Activated CD4-positive, alpha-beta T cell treated with anti-CD3 and anti-CD28 coated beads, Interleukin-2, Interleukin-4, amounts not matched to agents 100 ng/mL and 50 ng/mL, durations not matched to agents 16 hours and 8 hours (primary cell): ENCODE measurements at places on chromosomes 11 and 22.

GRCh38 chr11:3802011-3802790 is 4.8 kb upstream of the NUP98 start:
- no peak for DNase-seq

- DNase-seq, result peak; percentile 65
Observed at GRCh38 chr22:43273902-43274484, 69.2 kb downstream of the SCUBE1 start.

- no peak for DNase-seq
Observed at GRCh38 chr22:25645266-25645665, 80.8 kb downstream of the GRK3 start.

- no peak for DNase-seq
Observed at GRCh38 chr22:30402028-30402765, 5.4 kb downstream of the SEC14L2 start.

GRCh38 chr22:17192186-17192585 is 27.0 kb downstream of the ADA2 start:
- DNase-seq, result no peak

- DNase-seq, result no peak
Observed at GRCh38 chr11:294780-295179, 4.5 kb downstream of the IFITM5 start.

- no peak for DNase-seq
Observed at GRCh38 chr11:19482319-19483100, 230.1 kb upstream of the NAV2 start.

DNA sequence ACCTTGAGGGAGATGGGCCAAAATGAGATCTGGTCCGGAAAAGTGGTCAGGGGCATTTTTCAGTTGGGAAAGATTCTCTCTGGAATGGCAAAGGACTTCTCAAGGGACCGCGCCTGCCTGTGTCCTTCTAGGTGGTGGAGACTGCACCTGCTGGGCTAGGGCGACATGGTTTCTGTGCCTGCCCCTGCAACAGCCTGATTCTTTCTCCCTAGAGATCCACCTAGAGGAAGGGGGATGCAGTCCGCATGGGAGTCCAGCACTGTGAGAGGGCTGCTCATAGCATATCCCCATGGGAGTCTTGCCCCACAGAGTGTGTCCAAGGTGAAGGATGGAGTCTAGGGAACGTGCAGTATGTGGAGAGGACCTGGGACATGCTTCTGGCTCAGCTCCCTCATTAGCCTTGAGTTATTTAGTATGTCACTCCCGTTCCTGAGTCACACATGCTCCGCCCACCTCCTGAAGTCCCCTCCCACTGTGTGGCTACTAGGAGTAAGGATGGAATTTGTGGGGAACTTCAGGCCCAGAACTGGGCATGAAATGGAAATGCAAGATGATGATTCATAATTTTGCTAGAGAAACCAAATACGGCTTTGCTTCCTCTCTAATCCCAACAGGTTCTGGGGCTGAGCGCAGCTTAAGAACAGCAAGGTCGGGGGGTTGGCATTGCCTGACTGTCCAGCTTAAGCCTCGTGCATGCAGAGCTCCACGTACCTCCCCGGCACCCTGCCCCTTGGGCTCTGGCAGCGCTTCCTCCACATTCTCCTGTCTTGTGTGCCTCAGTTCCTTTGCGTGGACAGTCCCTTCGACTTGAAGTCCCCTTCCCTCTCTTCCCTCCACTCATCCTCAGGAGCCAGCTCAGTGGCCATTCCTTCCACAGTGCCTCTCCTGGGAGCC is 35.0 kb downstream of the GRIK4 start:
- DNase-seq, result no peak

DNA sequence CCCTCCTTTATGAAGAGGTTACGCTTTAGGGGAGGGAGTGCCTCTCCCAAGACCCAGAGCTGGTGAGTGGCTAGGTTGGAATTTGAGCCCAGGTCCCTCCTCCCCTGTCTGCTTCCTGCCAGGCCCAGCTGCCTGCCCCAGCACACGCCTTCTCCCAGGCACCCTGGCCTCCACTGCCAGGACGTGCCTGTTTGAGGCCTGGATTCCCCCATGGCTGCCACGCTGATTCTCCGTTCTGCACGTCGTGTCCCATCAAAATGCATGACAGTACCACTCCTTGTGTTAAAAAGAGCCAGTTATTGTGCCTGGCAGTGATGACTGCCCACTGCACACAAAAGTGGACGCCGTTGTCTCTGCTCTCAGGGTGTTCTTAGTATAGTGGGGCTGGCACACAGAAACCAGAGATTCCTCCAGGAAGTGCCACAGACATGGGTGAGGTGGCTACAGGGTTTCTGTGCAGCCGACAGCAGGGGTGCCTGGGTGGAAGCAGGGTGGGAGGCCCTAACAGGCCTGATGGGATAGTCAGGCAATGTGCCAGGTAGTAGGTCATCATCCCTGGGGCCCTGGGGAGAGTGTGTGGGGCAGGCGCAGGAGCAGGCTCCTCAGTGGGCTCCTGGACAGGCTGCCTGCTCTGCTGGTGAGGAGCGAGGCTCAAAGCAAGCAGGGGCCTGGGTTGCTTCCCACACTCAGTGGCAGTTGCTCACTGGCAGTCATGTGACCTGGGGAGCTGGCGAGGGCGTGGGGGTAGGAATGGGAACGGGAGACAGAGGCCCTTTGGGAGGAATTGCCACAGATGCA is 24.2 kb downstream of the MED15 start:
- DNase-seq, result no peak

DNA sequence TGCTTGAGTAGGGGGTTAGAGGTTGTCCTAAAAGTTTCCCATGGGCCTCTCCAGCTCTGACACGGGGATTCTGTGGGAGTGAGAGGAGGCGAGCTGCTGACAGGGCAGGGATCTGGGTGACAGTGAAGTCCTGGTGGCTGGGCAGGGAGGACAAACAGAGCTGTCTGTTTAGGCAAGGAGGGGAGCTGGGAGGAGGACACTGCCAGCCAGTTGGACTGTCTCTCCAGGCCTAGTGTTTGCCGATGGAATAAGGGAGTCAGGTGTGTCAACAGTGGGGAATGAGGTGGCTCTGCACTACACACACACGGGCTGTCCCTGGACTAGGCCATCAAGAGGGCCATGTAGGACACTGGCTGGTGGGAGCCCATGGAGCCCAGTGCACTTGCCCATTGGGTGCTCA is 20.6 kb upstream of the SYT7 start:
- no peak for DNase-seq

GRCh38 chr11:132220474-132220873 is 850.1 kb downstream of the NTM start:
- DNase-seq, result no peak

GRCh38 chr11:131658414-131658813 is 288.0 kb downstream of the NTM start:
- DNase-seq, result no peak

- peak; percentile 69 for DNase-seq
Observed at GRCh38 chr11:71489311-71490043, 36.5 kb downstream of the NADSYN1 start.

DNA sequence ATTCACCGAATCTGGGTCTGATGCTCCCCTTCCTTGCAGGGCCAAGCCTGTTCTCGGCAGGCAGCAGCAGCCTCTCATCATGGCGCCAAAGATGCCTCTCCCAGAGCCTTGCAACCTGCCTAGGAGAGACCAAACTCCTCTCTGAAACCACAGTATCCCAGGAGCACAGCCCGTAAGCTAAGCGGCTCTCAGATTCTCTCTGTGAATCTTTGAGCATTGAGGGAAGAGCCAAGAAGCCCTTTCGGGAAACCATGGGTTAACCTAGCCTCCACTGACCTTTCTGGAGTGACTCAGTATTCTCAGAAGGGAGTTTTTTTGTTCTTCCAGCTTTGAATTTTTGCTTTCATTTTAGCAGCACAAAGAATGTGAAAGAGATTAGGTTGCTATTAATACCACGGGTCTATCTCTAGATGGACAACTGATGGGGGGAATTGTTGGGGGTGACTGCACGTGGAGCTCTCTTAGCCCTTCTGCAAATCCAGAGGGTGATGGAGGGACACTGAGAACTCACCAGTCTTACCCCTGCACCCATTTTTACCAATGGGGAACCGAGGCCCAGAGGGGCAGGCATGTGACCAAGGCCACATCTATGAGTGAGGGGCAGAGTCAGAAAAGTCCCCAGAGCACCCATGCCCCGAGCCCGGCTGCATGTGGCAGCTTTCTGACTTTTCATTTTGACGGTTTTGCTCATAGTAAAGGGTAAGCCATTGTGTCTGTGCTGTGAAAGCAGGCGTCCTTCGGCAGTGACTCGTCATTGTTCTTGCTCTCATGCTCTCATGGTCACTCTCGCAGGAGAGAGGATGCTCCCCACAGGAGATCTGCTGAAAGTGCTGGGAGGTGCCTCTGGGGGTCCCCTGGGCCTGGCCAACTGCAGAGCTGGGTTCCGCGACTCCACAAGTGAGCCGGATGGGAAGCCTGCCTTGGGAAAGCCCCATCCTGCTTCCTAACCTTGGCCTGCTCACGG is 36.0 kb downstream of the IRAG1 start:
- peak; percentile 16 for DNase-seq
